Sciatic nerve (tissue), 2 donors: ENCODE measurements at places on chromosomes 13 and 19.

DNA sequence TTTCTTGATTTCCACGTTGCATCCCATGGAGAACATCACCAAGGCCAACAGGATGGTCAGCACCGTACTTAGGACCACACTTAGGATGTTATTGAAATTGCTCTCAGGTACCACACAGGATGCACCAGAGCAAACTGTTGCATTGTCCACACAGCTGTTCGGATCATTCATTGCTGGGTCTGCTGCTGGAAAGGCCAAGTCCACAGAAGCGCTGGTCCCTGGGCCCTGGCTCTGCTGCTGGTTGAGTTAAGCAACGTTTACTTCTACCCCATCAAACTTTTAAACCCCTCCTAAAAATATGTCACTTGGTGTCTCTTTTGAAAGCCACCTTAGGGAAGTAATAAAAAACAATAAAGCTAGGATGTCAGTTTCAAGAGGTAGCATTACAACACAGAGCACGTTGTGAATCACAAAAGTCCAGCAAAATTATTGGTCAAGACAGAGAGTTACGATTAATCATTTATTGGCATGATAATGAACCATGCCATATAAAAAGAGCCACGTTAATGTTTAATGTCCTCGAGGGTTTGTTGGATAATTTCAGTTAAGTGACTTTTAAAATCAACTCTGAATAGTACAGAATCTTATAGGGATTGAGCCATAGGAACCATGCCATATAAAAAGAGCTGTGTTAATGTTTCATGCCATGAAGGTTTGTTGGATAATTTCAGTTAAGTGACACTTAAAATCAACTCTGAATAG, at the start of gene SLC10A2:
Gene SLC10A2 (minus strand): TSS at position 339 of the 702 bp plus-strand sequence. CDS start 168 bp downstream, at position 171.
- DNase-seq = no peak

DNA sequence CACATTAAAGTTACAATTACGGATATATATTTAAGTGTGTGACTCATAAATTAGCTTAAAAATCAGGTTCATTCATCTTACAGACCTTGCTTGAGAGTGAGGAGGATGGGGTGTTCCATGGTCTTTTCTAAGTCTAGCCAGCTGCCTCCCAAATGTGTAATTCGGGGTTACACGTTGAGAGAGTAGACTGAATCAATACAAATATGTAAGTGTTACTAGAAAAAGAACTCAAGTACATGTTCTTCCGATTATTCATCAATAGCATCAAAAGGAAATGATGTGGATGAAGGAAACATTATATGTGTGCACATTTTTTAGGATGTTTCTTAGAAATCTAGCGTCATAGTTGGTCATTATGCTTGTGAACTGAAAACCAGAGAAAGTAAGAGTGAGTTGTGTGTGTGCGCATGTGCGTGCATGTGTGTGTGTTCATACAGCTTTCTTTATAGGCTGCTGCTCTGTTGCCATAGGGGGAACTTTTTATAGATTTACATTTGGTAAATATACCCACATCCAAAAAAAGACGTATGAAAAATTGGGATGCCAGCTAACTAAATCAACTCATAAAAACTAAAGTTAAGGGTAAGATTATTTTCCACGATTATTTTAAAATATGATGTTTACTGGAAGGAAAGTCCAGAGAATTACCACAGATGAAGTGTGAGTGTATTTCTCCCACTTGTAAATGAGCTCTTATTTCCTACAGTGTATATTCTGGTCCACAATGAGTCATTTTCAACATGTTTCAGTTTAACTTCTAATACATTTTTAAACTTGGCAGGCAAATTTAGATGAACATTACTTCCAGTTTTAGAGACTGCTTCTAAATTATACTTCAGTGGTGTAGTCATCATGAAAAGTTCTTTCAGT, 82.4 kb downstream of the PIBF1 start:
- no peak for DNase-seq

DNA sequence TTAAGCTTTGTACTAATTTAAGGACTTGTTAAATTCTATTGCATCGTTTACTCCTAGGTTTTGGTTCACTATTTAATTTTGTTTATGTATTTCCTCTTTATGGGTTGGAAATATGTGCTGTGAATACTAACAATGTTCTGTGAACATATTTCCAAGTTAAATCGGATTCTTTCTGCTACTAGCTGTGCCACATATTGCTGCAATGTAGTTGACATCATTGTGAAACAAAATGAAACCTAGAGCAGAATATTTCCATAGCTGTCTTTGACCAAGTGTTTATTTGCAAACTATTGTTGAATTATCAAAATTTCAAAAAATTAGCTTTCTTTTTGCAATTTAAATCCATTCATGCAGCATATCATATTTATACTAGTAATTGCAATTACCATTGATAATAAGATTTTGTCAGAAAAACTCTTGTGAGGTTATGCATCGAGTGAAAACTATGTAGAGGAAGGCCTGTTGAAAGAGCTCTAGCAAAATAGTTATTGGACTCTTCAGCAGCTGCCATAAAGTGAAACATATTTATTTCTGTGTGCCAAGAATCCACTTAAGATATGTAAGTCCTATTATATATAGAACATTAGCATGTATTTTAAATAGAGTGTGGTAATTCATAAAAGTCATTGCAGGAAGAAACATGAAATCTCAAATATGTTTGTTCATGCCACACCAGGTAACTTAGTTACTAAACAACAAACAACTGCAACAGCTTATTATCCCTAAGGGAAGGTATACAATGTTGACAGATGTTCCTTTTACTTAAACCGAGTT, 575.1 kb downstream of the SLITRK6 start:
- DNase-seq = no peak

GRCh38 chr13:79663977-79664636, 183.2 kb downstream of the NDFIP2 start:
- no peak for DNase-seq

- DNase-seq = peak; percentile 40
Observed at GRCh38 chr19:33294058-33294798, 8.1 kb downstream of the CEBPA start.

- DNase-seq = no peak
Observed at GRCh38 chr13:101941095-101941783, 460.6 kb downstream of the FGF14 start.

- no peak for DNase-seq
Observed at GRCh38 chr19:3880471-3881271, at the start of gene ATCAY. TSS of gene ATCAY (plus strand) at chr19:3880685. CDS start at chr19:3885768, 5,083 bp downstream.

GRCh38 chr13:40946485-40946884, 72.6 kb downstream of the ELF1 start:
- no peak for DNase-seq

GRCh38 chr13:35552172-35552844, 75.8 kb upstream of the MAB21L1 start:
- DNase-seq = no peak

DNA sequence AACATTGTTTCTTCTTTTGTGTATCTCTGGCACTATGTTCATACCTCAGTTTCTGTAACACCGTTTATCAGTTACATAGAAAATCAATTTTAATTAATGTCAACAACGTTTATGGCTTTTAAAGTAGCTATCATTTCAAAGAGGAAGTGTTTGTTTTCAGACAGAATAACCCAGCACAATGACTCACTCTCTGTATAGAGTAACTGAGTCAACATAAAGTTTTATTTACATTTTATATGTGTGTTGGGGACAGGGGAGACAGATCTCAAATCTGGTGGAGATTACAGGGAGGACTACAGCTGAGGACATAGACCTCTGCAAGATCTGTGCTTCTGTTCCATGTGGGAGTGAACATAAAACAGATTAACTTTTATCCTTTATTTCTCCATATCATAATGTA, 2590.1 kb downstream of the PCDH9 start:
- no peak for DNase-seq

DNA sequence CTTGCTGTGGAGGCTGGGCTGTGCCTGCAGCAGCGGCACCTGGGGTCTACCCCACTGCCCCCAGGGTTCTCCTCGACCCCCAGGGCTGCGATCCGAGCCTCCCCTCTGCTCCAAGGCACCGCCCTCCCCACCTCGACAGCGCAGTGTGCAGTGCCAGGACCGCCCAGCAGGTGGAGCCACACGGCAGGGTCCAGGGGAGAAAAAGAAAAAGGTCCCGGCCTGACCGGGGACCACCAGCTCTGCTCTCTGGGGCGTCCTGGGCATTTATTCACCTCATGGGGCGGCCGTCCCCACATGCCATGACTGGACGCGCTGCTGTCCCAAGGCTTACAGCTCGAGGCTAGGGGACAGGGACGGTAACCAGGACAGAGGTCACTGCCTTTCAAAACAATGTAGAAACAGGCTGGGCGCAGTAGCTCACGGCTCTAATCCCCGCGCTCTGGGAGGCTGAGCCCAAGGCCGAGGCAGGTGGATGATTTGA, 10.6 kb downstream of the REXO1 start:
- no peak for DNase-seq

GRCh38 chr13:33721724-33722123, 96.2 kb upstream of the RFC3 start:
- DNase-seq = no peak

- no peak for DNase-seq
Observed at GRCh38 chr19:11377237-11377636, 2.8 kb downstream of the SWSAP1 start.

GRCh38 chr19:362683-363082, 18.1 kb upstream of the MIER2 start:
- DNase-seq = peak; percentile 37

DNA sequence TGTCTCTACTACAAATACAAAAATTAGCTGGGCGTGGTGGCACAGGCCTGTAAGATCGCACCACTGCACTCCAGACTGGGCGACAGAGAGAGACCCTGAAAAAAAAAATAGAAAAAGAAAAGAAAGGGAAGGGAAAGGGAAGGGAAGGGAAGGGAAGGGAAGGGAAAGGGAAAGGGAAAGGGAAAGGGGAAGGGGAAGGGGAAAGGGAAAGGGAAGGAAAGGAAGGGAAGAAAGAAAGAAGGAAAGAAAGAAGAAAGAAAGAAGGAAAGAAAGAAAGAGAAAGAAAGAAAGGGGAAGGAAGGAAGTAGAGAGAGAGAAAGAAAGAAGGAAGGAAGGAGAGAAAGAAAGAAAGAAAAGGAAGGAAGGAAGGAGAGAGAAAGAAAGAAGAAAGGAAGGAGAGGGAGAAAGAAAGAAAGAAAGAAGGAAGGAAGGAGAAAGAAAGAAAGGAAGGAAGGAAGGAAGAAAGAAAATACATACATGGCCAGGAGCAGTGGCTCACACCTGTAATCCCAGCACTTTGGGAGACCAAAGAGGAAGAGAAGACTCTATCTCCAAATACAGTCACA, 8.1 kb upstream of the SYDE1 start:
- no peak for DNase-seq

- no peak for DNase-seq
Observed at GRCh38 chr19:38162632-38163031, 61.4 kb downstream of the DPF1 start.

DNA sequence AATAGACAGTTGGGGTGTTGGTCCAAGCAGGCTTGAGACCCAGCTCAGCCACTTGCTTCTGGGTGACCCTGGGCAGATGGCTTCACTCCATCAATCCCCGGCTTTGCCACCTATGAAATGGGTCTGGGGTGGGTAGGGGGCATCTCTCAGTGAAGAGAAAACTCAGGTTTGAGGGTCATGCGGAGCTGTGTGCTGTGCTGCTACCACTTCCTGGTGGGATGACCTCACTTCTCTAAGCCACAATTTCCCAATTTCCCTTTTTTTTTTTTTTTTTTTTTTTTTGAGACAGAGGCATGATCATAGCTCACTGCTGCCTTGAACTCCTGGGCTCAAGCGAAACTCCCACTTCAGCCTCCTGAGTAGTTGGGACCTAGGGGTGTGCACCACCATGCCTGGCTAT, 4.6 kb upstream of the PLAUR start:
- DNase-seq = no peak

GRCh38 chr13:98298599-98298998, 121.5 kb upstream of the RNF113B start:
- no peak for DNase-seq

- no peak for DNase-seq
Observed at GRCh38 chr19:55554302-55554701, 9.0 kb upstream of the SBK3 start.

DNA sequence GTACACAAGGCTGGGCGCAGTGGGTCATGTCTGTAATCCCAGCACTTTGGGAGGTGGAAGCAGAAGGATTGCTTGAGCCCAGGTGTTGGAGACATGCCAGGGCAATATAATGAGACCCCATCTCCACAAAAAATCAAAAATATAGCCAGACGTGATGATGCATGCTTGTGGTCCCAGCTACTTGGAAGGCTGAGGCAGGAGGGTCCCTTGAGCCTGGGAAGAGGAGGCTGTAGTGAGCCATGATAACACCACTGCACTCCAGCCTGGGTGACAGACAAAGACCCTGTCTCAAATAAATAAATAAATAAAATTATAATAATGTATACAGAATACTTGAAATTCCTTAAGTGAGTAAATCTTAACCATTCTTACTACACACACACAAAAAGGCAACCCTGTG, 127.7 kb downstream of the SPRY2 start:
- DNase-seq = no peak
